ENCODE measurements at places on chromosomes 16 and 17.
A peak's percentile ranks its signal among the peaks of the same experiment; 100 is the strongest.

- DNase-seq = no peak
These were observed 1.1 kb upstream of the KIFC3 start for GRCh38 chr16:57803134-57803990.

- DNase-seq = no peak
These were observed 93.8 kb downstream of the GRIN2A start for GRCh38 chr16:10088380-10088793.

GRCh38 chr17:12887088-12887487, 97.8 kb downstream of the ARHGAP44 start:
- DNase-seq = no peak

DNA sequence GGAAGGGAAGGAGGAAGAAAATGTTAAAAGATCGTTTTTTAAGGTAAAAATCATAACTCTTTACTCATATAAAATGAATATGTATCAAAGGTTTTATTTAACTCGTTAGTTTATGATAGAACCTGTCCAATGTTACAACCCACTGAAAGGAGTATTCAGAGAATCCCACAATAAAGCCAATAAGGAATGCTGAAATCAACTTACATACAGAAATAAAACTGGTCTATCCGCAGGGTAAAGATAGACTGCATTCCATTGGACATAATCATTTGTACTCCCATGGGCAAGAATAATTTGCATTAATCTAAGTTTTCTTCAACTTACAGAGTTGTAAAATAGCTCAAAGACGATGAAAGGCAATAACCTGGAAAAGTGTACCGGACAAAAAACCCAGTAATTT, 17.9 kb upstream of the BEAN1 start:
- no peak for DNase-seq

- no peak for DNase-seq
These were observed 24.4 kb downstream of the ARHGAP17 start for GRCh38 chr16:24990803-24991202.

GRCh38 chr17:70336411-70336810, 167.1 kb downstream of the KCNJ2 start:
- DNase-seq = no peak

DNA sequence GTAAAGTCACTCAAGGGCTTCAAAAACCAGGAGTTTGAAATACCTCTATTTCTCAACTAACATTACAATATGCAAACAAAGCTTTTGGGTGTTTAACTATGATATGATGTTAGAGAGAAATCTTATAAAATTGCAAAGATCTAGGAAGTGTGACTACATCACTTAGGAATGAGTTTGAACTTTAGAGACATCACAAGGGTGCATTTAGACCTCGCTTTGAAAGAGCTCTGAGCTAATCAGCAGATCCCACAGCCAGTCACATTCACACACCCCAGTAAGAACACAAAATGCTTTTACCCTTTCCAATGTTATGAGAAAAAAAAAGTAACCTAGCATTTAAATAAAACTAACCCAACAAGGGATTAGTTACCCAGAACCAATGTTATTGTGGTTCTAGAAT, 45.2 kb downstream of the HYDIN start:
- DNase-seq = no peak

DNA sequence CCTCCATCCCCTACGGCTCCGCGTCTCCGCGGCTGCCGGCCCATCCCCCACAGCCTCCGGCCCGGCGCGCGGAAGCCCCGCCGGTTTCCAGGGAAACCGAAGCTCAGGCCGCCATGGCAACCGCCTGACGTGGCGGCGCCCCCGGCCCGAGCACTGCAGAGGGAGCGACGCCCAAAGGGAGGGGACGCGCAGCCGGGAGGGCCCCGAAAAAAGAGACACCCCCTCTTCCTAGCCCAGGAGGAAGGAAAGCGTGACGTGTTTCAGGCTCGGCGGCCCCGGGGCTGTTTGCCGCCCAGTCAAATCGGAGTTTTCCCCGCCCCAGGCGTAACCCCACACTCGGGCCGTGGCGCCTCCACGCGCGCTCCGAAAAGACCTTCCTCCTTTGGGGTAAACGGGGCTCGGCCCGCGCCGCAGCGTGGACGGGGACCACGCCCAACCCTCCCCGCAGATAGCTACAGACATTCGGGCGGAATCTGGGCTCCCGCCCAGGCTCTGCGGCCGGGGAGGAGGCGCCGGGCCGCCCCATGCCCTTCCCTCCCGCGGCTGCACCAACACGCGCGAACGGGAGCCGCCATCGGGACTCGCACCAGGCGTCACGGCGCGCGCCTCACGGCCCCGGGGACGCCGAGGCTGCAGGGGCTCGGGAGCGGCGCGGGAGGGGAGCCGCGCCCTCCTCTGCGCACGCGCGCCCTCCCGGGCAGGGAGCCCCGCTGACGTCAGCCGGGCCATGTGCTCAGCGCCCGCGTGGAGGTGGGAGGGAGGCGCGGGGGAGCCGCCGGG, 7.5 kb downstream of the MNT start:
- DNase-seq = peak; percentile 76

DNA sequence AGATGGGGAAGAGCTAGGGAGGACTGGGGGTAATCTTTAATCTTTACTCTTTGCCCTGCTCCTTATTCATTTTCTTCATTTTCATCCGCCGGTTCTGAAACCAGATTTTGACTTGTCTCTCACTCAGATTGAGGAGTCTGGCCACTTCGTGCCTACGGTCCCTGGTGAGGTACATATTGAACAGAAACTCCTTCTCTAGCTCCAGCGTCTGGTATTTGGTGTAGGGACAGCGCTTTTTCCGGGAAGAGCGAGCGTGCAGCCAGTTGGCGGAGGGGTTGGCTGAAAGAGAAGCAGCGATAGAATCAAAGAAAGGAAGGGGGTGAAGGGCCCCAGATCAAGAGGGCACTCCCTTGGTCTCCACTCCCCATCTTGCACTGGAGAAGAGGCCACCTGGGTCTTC, 3.3 kb downstream of the HOXB9 start:
- DNase-seq = no peak

GRCh38 chr16:456891-457483, 31.5 kb downstream of the RAB11FIP3 start:
- no peak for DNase-seq

DNA sequence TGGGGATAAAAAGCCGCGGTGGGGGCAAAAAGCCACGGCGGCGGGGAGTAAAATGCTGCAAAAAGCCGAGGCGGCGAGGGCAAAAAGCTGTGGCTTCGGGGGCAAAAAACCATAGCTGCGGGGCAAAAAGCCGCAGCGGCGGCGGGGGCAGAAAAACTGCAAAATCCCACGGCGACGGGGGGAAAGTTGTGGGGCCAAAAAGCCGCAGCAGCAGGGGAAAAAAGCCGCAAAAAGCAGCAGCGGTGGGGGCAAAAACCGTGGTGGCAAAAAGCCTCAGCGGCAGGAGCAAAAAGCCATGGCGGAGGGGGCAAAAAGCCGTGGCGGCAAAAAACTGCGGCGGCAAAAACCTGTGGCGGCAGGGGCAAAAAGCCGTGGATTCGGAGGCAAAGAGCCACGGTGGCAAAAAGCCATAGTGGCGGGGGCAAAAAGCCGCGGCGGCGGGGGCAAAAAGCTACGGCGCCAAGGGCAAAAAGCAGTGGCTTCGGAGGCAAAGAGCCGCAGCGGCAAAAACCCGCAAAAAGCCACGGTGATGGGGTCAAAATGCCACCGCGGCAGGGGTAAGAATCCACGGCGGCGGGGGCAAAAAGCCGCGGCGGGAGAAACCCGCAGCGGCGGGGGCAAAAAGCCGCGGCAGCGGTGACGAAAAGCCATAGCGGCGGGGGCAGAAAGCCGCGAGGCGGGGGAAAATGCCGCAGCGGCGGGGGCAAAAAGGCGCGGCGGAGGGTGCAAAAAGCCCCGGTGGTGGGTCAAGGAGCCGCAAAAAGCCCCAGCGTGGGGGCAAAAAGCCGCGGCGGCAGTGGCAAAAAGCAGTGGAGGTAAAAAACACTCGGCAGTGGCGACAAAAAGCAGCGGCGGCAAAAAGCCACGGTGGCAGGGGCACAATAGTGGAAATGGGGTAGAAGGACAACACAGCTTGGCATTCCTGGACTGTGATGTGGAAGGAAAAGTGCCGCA, 192.8 kb downstream of the SHCBP1 start:
- DNase-seq = no peak

GRCh38 chr17:49991409-49991808, 3.6 kb downstream of the DLX3 start:
- DNase-seq = no peak

- DNase-seq = no peak
These were observed 62.6 kb downstream of the KSR1 start for GRCh38 chr17:27518545-27519521.

GRCh38 chr17:16930571-16931317, 41.2 kb downstream of the TNFRSF13B start:
- no peak for DNase-seq

DNA sequence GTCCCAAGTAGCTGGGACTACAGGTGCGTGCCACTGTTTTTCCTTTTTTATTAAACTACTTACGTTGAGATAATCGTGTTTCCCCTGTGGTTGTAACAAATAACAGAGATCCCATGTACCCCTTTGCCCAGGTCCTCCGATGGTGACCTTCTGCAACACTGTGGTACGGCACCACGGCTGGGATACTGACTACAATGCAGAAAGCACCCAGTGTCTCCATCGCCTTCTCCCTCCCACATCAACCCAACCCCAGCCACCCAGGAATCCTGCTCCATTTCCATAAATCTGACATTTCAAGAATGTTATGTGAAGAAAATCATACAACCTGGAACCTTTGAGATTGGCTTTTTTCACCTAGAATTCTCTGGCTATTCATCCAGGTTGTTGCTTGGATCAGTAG, 22.1 kb downstream of the MPRIP start:
- DNase-seq = no peak

- no peak for DNase-seq
These were observed 40.2 kb downstream of the GRB2 start for GRCh38 chr17:75365009-75365930.

- no peak for DNase-seq
These were observed 11.7 kb downstream of the PECAM1 start for GRCh38 chr17:64378890-64379354.

- DNase-seq = no peak
These were observed 9.4 kb downstream of the CYGB start for GRCh38 chr17:76528156-76528527.

DNA sequence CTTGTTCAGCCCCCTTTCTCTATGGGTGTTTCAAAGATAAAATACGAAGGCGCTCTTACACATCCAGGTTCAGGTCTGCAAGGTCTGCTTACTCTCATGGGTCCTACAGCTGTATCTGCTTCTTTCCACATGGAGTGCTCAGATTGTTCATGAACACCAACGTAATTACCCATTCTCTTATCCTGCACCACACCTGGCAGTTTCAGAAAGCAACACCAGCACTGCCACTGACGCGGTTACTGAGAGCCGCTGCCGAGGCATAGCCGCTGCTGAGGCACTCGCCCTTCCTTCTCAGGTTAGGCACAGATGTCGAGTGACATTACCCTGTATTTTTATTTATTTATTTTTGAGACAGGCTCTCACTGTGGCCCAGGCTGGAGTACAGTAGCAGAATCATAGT, 147.1 kb downstream of the RPTOR start:
- no peak for DNase-seq

DNA sequence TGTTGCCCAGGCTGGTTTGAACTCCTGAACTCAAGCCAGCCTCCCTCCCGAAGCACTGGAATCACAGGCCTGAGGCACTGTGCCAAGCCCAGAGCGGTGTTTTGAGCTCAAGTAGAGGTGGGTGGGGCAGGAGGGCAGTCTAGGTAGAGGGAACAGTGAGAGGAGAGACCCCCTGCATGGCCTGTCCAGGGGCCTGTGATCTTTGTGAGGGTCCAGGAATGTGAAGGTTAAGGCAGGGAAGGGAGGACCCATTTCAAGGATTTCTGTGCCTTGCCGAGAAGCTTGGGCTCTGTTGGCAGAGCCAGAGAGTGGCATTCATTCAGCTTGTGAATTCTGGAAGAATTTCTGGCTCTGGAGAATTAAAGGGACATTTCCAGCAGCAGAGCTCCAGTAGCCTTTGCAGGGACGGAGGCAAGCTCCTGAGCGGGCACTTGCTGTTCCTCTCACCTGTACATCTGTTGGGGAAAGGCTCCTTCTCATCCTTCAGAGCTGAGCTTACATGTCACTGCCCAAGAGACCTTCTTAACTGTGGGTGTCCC, 2.7 kb downstream of the WWOX start:
- DNase-seq = no peak

DNA sequence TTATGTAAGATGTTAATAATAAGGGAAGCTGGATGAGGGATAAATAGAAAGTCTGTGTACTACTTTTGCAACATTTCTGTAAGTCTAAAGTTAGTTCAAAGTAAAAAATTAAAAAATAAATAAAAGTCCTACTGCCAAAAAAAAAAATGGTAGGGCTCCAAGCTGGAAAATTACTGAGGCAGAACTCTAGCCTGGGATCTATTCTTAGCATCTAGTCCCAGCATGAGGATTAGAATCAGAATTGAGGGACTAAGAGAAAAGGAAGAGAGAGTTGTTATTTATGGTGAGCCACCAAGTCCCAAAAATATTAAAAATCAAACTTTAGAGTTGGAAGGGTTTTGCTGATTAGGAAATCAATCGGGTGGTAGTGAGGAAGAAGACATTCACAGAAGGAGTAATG, 110.3 kb downstream of the CYB561 start:
- no peak for DNase-seq

- no peak for DNase-seq
These were observed 66.0 kb upstream of the ZNF423 start for GRCh38 chr16:49921791-49922456.

GRCh38 chr17:77429969-77430752, 289.4 kb downstream of the SEC14L1 start:
- no peak for DNase-seq

DNA sequence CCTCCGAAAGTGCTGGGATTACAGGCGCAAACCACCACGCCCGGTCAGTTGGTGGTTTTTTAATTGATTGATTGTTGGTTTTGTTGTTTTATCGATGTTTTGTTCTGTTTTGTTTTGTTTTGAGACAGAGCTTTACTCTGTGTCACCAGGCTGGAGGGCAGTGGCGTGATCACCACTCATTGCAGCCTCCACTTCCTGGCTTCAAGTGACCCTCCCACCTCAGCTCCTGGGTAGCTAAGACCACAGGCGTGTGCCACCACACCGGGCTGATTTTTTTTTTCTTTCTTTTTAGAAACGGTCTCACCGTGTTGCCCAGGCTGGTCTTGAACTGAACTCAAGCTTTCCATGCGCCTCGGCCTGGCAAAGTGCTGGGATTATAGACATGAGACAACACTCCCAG, 12.4 kb downstream of the FAM234A start:
- no peak for DNase-seq
